T47D (cell line): ENCODE measurements at places on chromosomes 1 and 21.

GRCh38 chr1:84164161-84164560, 20.1 kb downstream of the PRKACB start:
- no peak for DNase-seq

DNA sequence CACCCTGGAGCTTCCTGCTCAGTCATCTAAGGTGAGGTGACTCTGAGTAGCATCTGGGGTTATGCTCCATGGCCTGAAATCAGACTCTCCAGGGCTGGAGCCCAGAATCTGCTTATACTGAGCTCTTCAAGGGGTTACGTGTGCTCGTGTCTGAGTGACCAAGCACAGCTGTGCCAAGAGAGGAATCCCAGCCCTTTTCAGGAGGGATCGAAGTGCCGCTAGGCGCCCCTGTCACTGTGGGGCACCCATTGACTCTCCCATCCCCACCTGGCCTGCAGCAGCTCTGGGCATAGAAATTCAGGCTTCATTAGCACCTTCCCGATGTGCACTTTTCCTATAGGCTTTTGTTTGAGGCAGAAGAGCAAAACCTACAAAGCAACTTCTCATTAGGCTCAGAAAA, 13.8 kb downstream of the VASH2 start:
- no peak for DNase-seq

DNA sequence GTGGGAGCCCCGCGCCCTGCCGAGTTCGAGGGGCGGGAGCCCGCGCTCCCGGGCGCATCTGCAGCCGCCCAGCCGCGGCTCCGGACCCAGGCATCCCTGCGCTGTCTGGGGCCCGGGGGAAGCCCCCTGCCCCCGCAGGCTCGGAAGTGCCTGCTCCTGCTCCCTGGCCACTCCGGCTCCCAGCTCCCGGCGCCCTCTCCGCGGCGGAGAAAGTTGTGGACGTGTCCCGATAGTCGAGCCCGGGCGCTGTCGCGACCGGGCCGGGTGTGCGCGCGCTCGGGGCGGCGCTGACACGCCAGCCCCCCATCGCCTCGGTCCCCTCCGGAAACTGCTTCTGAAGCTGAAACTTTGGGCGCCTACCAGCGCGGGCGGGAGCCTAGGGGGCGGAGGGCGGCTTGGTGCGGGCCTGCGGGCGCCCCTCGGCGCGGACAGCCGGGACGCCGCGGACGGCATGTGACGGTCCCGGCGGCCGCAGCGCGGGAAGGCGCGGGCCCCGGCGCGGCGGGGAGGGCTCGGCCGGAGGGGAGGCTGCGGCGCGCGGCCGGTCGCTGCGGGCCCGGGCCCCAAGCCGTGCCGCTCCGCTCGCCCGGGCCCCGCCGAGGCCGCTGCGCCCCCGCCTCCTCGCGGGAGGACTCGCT, 515 bp downstream of the MAN1C1 start:
- no peak for DNase-seq

- no peak for DNase-seq
Observed at GRCh38 chr1:98005326-98006010, 84.6 kb upstream of the DPYD start.

DNA sequence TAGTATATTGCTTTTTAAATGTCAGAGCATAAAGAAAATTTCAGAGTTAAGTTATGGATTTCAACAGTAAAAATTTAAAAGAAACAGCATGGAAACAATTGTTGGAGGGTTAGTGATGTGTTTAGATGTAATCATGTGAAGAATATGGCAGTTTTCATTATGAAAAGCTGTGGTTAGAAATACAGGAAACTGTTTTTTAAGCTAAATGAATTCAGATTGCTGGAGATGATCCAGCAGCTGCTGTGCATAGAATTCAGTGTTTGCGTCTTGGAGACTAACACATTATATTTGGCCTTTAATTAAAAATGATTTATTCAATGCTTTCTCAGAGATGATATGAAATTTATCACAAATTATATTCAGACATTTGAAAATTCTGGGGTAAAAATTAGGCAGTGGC, 273.6 kb upstream of the LRRC7 start:
- no peak for DNase-seq

- no peak for DNase-seq
Observed at GRCh38 chr1:232596666-232597303, 33.1 kb downstream of the SIPA1L2 start.

- no peak for DNase-seq
Observed at GRCh38 chr21:45799765-45800338, 156.3 kb downstream of the PCBP3 start.

- DNase-seq, result no peak
Observed at GRCh38 chr1:18908911-18909771, 6.8 kb upstream of the ALDH4A1 start.

DNA sequence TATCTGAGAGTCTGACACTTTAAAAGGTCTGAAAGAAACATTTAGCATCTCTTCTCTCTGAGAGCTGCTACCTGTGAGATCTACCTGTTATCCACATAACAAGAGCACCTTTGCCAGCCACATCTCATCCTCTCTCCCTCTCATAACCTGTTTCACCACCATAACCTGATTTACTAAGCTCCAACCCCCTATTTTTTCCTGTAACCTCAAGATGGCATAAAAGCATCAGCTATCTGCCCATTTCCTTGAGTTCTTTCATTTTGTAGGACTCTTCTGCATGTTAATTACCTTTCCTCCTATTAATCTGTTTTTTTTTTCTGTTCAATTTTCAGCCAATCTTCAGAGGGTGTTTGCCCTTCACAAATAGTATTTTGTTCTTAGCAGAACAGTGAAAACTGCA, 136.5 kb upstream of the KCNK1 start:
- DNase-seq, result peak; percentile 42

GRCh38 chr1:5579966-5580365, 412.3 kb downstream of the NPHP4 start:
- no peak for DNase-seq

DNA sequence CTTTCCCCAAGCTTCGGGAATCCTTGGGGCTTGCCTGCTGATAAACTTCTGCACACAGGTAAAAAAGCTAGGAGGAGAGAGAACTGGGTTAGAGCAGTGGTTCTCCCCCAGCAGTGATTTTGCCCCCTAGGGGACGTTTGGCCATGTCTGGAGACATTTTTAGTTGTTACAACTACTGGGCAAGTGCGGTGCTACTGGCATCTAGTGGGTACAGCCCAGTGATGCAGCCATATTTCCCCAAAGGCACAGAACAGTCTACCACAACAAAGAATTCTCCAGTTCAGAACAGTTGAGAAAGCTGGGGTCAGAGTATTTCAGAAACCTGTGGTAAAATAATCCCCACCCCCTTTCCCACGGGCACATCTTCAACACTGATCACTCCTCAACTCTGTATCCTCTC, 41.3 kb downstream of the LRRC71 start:
- peak; percentile 54 for DNase-seq

DNA sequence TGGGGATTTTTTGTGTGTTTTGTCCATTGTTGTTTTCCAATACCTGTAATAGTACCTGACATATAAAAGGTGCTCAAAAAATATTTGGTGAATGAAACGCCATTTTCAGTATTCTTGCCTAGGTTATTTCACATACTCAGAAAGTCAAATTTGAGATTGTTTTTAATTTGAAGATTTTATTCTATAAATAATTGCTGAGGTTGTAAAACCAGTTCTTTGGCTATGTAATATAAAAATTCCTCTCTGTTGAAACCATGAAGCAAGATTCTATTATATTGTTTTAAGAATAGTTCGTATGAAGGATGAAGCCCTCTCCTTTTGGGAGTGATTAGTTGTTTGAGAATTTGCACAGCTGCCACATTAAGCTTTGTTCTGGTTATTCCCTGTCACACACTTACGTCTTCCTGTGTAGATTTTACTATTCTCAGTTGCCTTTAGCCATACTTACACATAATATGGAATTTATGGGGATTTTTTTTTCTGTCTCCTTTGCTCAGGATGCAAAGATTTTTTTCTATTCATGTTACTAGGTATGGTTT, 60.2 kb upstream of the MPC2 start:
- DNase-seq, result no peak

GRCh38 chr1:5975133-5975880, 16.9 kb downstream of the NPHP4 start:
- peak; percentile 57 for DNase-seq

DNA sequence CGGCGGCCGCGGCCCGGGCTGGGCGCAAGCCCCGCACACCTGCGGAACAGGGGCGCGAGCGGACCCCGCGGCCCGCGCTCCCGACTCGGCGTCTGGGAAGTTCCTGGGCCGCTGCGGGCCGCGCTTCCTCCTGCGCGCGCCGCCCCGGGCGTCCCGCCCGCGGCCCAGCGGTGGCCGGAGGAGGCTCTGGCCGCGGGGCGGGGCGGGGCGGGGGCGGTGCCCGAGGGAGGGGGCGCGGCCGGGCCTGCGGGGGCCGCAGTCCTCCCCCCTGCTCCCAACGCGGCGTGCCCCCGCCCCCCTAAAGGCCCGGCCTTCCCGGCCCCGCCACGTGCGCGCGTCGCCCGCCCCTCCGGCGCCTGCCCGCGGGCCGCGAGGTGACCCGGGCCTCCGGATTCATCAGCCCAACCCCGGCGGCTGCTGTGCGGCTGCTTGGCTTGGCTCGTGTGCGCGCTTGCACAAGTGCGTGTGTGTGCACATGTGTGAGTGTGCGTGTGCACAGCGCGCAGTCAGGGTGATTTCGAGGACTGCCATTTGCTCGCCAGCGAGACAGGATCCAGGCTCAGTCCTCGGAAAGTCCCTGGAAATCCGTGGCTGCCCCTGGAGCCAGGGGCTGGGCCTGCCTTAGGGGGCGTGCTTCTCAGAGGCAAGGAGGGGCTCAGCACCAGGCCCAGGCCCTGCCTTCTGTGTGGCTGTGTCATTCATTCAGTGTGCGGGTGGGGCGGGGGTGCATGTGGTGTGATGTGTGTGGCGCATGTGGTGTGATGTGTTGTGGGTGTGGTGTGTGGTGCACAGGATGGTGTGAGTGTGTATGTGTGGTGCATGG, at the start of gene C2CD2:
C2CD2 (minus strand) TSS at position 188 of the 823 bp plus-strand sequence. CDS start 370 bp downstream, outside the sequence.
- DNase-seq, result peak; percentile 76

DNA sequence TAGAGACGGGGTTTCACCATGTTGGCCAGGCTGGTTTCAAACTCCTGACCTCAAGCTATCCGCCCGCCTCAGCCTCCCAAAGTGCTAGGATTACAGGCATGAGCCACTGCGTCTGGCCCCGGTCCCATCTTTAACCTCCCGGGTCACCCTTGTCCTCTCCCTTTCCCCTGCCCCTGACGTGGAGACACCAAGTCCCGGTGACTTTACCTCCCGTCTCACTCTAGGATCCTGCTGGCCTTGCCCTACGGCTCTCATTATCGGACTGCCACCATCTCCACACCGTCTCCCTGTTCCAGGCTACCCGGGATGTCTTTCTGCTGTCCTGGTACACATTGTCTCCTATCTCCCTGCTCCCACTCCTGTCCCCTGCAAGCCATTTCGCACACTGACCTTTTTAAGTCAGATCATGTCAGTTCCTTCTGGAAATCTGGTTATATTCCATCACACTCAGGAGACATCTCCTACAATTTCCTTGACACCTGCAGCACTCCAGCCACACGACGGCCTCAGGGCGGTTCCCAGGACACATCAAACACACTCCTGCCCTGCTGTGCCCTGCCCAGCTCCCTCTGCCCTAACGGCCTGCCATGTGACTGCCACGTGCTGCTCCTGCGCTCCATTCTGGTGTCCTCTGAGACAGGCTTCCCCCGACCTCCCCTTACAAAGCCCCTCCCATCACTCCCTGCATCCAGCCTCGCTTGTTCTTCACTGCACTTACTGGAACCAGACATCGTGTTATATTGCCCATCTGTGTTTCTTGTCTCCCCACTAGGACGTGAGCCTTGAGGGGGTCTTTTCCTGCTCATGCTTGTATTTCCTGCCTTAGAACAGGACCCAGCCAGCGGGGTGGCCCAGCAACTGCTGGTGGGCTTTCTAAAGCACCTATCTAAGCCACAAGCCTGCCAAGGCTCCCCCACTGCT, 32.7 kb downstream of the TTC39A start:
- DNase-seq, result peak; percentile 54

GRCh38 chr1:33244809-33245186, 11.5 kb upstream of the ZNF362 start:
- no peak for DNase-seq

- DNase-seq, result no peak
Observed at GRCh38 chr1:61581251-61581650, 143.7 kb downstream of the TM2D1 start.

DNA sequence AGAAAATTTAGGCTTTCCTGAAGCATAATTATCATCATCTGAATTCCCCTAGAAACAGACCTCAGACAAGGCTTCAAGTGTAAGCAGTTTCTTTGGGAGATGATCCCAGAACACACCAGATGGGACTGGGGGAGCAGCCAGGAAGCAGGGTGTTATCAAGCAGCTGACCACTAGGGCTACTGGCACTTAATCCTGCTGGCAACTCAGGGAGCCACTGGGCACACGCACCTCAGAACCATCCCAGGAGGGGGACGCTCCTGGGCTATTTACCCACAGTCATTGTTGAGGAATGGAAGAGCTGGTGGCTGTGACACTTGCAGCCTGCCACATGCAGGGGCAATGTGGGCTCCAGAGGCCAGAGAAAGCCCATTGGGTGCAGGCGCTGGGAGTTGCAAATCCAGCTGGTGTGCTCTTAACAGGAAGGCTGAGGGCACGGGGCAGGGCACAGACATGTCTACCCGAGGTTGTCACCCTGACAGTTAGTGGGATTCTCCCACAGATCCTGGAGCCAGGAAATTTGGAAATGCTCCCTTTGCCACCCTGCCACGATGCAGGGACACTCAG, 15.1 kb upstream of the IL22RA1 start:
- no peak for DNase-seq

DNA sequence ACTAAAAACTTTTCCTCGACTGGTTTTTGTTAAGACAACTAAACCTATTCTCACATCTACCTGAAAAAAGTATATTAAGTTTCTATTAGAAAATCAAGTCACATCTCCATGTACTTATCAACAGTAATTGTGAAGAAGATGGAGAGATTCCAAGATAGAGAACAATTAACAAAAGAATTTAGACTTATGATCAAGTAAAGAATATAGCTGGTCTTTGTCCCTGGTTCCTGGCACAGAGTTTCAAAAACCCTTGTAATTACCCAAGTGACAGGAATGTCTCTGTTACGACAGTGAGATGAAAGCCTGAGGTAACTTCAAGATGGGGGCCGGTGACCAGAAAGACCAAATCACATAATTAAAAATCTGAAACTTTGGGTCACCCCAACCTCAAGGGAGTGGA, 91.6 kb downstream of the ASH1L start:
- no peak for DNase-seq

- no peak for DNase-seq
Observed at GRCh38 chr1:236024641-236025040, 40.2 kb downstream of the NID1 start.

- DNase-seq, result no peak
Observed at GRCh38 chr1:30253807-30254440, 469.5 kb downstream of the MATN1 start.

- DNase-seq, result no peak
Observed at GRCh38 chr21:44529503-44530125, 10.4 kb downstream of the KRTAP10-1 start.
